Erythroblast (primary cell): ENCODE measurements at places on chromosomes 6 and 20.
A peak's percentile ranks its signal among the peaks of the same experiment; 100 is the strongest.

DNA sequence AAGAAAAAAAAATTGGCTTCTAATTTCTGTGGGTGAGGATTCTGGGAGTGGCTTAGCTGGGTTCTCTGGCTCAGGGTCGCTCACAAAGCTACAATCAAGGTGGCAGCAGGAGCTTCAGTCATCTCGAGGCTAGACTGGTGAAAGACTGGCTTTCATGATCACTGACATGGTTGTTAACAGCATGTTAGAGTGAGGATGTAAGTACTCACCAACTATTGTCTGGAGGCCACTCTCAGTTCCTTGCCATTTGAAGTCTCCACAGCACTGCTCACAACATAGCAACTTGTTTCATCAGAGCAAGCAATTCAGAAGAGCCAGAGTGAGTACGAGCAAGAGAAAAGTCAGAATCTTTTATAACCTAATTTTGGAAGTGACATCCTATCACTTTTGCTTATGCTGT is 145.7 kb upstream of the PRSS16 start:
- DNase-seq, result no peak

- DNase-seq, result no peak
These were observed 19.7 kb upstream of the SYNJ2 start for GRCh38 chr6:157961832-157962575.

DNA sequence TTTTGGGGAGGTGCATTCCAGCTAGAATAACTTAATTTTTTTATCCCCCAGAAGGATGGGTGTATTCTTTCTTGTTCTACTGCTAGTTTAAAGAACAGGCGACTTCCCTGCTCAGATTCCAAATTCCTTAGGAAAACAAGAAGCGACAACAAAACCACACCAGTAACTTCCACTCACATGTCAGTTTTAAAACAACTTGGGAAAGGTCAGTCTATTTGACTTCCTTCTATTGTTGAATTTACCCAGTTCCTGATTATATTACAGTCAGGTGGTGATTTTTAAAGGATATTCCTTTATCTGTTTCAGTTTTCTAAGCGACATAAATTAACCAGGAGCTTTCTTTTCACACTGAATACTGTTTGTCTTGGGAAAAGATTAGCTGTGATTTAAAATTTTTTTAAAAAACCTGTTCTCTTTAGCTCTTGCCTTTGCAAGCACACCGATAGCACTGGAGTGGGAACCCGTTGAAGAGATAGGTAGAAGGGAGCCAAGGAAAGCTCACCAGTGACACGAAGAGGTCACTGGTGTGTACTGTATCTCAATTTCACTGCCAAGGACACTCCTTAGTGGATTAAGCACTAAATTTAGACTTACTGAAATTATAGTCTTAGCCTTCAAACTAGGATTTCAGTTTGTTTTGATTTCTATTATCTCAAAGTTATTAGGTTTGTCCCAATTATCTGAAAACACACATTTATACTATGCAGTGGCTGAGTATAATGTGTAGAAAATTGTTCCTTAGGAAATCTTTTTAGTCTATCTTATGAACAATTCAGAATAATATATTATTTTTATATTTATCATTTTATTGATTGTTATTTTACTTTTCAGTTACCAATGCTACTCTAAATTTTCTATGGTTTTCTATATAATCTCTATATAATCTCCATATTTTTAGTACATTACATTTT is 22.3 kb downstream of the MARCKS start:
- peak; percentile 41 for DNase-seq

DNA sequence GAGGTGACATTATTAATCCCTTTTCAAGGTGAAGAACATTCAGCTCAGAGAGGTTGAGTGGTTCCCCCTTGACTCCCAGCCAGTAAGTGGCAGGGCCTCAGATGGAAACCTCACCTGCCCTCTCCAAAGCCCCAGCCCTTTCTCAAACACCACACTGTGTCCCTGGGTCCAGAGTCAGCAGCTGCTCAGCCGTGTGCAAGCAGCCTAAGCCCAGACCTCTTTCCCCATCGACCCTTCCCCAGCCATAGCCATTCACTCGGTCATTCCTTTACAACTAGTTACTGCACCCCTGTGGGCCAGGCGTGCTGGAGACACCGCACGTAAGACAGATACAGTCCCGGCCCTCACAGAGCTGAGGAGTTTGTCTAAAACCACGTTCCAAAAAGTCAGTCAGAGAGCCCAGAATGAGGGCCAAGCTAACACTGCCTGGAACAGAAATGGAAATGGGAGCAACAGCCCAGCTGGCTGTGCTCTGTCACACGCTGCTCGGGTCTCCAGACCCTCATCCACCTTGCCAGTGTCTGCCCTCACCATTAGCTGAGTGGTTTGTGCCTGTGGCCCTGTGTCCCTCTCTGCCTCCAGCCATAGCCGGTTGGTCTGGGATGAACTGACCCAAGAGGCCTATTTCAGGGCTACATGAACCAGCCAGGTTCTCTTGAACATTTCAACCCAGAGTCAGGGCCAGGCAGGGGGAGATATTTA is 29.6 kb downstream of the ZC3H12D start:
- DNase-seq, result no peak

DNA sequence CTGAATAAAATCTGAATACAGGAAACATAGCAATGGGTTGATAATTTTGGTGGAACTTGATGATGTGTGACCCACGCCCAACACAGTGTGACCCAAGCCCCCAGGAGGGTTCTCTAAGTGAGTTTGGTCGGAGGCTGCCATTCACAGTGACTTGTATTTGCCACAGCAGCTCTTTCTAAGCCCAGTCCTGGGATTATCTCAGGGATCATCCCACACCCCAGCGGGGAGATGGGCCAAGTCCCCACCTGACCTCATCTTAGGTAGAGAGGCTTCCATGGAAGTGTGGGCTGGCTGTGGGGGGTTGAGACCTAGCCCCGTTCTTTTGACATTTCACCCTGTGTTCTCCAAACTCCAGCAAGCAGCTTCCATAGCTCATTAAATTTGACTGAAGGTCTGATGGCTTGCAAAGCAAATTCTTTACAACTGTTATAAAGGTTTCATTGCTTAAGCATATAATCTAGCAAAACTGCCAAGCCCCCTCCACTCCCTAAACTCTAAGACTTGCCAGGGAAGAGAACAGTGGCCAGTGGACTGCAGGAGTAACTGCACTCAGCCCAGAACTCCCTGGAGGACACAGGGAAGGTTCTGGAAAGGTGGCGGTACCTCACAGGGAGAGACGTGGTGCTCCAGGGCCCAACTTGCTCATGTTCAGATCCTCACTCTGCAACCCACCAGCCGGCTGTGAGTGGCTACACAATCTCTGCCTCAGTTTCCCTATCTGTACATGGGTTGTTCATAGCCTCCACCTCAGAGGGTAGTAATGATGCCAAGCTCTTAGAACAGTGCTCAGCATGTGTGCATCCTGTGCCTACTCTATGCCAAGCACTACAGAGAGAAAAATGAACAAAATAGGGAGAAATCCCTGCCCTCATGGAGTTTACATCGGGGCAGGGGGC is 1.0 kb upstream of the PCK1 start:
- DNase-seq, result no peak

- DNase-seq, result no peak
These were observed 11.6 kb downstream of the LAMA5 start for GRCh38 chr20:62355516-62355877.

- no peak for DNase-seq
These were observed 33.4 kb downstream of the STK35 start for GRCh38 chr20:2135013-2135412.

- DNase-seq, result no peak
These were observed 10.8 kb downstream of the HECA start for GRCh38 chr6:139145661-139146060.

- DNase-seq, result no peak
These were observed 201.5 kb upstream of the KCNQ5 start for GRCh38 chr6:72420409-72420808.

GRCh38 chr20:24341781-24342180 is 127.6 kb upstream of the SYNDIG1 start:
- no peak for DNase-seq

DNA sequence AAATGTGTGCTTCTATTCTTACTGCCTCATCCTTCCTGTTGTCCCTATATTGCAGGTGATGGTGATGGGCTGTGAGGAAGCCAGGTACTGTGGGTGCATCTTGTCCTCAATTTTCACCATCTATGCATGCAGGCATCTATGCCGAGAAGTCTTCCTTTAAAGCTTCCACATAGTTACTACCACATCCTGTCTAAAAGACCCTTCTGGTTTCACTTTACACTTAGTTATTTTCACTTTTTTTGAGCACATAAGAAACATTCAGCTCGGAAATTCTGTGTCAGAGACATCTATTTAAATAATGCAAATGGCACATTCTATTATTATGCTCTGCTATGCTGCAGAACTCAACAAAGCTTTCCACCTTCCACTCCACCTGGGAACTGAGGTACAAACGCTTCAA is 28.2 kb upstream of the FABP7 start:
- DNase-seq, result no peak

DNA sequence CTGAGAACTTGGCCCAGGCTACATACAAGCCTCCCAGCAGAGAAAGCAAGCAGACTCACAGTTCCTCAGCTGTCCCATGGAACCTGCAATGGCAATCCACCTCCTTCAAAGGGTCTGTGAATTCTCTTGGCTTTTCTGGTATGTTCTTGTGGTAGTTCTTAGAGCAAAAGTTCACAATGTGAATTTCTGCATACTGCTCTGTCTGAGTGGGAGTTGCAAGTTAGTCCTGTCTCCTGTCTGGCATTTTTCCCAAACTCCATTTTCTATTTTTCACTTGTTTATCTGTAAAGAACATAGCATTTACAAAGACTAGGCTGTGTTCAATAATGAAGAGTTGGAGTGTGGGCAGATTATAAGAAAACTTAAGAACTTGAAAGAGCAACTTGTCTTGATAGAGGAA is 269.9 kb downstream of the BCKDHB start:
- DNase-seq, result no peak

- peak; percentile 76 for DNase-seq
These were observed 28.7 kb downstream of the CFAP206 start for GRCh38 chr6:87436435-87436834.

DNA sequence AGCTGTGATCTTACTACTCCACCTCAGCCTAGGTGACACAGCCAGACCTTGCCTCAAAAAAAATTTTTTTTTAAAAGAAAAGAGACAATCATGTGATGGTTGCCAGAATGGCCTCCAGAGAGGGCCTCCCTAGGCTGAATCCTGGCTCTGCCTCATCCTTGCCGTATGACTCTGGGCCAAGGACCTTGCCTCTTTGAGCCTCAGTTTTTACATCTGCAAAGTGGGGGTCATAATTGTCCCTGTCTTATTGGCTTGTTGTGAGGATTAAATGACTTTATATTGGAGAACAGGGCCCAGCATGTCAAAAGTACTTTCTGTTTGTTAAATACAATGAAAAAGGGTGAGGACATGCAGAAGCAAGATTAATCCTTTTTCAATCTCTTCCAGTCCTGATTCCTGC is 14.4 kb downstream of the SRXN1 start:
- no peak for DNase-seq

DNA sequence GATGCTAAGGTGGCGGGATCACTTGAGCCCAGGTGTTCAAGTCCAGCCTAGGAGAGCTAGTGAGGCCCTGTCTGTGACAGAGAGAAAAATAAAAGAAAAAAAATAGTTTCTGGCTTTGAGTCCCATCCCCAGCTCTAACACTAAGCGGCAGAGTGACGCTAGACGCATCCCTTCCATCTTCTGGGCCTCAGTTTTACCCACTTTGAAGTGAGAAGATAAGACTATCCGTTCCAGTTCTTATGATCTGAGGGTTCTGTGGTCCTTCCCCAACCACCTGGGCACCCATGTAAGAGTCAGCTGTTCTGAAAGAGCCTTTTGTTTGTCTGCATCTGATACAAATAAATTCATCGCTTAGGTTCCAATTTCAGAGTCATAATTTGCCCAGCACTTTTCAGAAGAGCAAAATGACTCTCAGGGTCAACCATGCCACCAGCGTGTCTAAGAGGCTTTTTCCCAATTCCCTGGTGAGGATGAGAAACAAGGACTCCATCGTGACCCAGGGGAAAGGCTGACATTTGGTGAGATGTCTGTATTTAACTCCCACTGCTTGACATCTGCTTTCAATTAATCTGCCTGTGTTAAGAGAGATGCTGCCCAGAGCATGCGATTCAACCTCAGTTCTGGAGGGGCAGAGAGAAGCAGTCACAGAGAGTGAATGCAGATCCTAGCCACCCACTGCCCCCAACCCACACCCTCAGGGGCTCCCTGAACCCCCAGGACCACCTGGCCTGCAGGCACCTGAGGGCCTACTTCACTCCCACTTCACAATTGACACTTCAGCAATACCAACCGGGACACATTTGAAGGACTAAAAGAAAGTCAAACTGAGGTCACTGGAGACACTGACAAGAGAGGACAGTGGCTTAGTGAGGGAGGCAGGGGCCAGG is 131.6 kb upstream of the TOP1 start:
- no peak for DNase-seq

DNA sequence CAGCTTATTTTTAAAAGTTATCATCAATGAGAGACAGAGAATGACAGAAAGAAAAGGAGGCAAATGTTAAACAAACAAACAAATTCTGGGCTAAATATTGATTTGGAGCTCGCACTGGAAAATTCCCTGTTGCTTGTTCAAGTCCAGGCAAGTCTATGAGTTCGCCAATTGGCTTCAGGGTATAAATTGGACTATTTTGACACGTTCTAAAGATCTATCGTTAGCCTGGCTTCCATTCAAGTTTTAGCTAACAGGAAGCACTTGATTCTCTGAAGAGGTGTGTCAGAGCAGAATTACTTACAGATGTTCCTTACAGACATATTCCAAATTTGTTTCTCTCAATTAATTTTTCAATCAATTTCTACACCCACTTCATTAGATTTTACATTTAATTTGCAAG is 15.8 kb upstream of the RFPL4B start:
- DNase-seq, result no peak

- DNase-seq, result no peak
These were observed 33.3 kb upstream of the SLC22A16 start for GRCh38 chr6:110509617-110510241.

GRCh38 chr6:160391419-160392116 is 43.4 kb downstream of the SLC22A3 start:
- no peak for DNase-seq

- DNase-seq, result no peak
These were observed 235.8 kb downstream of the ALDH8A1 start for GRCh38 chr6:134714113-134714512.

DNA sequence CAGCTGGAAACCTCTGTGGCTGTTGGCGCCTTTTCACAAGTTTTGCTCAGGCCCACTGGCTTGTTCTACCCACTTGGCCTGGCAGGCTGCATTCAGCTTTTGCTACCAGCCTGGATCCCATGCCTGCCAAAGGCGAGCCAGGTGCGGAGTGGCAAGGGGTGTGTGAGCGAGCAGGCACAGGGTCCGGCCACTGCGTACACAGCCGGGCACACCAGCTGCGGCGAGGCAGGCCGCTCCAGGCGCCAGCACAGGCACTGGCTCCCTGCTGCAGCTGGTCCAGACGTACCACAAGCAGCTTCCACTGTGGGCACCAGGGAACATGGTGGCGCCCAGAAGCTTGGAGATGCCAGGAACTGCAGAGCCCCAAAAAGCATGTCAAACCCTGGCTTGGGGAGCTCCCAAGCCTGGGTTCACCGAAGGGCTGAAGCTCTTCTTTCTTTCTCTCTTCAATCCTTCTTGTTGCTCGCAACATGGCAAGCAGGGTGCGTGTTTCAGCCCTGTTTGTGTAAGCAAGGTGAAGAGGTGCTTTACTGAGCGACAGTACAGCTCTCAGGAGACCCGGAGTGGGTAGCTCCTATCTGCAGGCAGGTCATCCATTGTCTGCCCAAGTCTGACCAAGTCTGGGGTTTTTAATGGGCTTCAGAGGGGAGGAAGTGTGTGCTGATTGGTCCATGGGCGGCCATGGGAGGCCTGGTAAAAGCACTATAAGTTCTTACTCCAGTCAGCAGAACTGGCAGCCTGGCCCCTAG is 32.6 kb upstream of the GRM4 start:
- DNase-seq, result no peak

GRCh38 chr20:59525500-59526241 is 78.7 kb upstream of the PHACTR3 start:
- peak; percentile 46 for DNase-seq

GRCh38 chr6:144406796-144407195 is 121.7 kb downstream of the UTRN start:
- DNase-seq, result no peak
